ENCODE measurements at places on chromosomes 12 and 14.

DNA sequence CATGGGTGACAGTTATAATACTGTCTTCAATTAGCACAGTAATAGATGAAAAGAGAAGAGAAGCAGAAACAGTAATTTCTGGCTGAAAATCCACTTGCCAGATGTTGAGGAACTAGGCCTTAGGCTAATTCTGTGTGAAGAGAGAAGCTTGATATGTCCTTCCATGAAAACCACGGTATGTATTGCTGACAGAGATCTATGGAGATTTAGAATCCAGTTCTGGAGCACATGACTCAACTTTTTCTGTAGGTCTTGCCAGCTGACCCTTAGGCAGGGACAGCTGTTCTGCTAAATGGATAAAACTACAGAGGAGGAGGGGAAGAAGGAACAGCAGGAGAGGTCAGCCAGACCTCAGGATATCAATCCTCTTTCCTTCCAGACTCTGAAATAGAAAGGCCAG lies 211.5 kb downstream of the PRKD1 start:
- no peak for DNase-seq

GRCh38 chr12:19302100-19302640 lies 137.1 kb upstream of the AEBP2 start:
- DNase-seq: no peak

DNA sequence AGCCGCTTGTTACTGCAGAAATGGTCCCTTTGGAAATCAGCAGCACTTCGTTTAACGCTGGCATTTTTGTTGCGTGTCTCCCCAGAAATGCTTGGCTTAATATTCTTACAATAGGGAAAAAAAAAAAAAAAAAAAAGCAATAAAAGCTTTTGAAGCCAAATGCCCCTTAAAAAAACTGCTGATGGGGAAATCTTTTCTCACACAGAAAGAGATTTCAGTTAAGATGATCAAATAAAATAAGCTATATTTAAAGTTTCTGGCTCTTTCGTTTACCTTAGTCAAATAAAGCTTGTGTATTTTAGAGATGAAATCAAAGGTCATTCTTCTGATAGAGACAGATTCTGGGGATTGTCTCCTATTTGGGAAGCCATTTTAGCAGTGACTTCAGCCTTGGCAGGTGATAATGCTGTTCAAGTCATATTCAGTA lies 52.4 kb upstream of the FRS2 start:
- no peak for DNase-seq

GRCh38 chr12:115322275-115322674 lies 638.3 kb upstream of the TBX3 start:
- DNase-seq: no peak

DNA sequence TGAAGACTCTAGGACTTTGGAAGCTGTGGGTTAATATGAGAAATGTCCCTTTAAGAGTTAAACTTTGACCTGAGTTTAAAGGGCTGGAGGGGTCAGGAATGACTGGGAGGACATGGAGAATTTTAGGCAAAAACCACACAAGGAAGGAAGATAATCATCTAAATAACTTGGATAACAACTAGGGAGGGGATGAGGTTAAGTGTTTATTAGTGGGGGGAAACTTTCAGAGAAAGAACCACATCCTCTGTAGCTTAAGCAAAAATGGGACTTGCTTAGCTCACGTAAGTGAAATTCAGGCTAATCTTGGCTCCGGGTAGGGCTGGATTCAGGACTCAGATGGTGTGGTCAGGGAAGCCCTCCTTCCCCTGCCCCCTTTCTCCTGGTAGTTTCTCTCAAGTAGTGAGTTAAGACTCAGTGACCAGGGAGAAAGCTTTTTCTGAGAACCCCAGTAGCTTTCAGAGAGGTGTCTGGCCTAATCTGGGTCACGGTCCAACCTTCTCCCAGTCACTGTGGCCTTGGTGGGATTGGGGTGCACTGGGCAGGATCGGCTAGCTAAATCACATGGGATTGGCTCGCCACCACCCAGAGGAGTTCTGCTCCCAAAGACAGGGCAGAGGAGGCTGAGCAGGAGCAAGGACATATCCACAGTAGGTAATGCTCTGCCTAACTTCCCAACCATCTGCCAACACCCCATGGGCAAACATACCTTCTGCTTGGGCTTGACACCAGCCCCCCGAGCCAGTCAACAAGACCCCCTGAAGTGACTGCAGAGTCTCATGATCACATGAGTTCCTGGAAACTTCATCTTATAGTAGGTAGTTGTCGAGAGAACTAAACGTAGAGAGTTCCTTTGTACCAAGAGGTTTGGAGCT lies 52.8 kb downstream of the ARF6 start:
- DNase-seq: peak; percentile 21

DNA sequence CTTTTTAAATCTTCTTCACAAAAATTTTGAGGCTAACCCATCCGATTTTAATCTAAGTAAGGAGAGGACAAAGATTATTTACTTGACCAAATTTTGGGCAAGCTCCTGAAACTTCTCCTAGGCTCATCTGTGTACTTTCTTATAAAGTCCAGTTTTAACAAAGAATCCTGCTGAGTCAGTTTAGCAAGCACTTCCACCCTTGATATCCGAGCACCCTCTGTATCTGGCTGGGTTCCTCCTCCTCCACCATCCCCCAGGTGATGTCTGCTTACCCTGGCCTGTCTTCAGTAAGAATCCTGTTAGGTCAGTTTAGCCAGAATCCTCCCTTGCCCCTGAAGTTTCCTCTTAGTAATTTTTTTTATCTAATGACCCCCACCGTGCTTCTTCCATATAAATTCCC lies 140.5 kb downstream of the PHLDA1 start:
- no peak for DNase-seq

DNA sequence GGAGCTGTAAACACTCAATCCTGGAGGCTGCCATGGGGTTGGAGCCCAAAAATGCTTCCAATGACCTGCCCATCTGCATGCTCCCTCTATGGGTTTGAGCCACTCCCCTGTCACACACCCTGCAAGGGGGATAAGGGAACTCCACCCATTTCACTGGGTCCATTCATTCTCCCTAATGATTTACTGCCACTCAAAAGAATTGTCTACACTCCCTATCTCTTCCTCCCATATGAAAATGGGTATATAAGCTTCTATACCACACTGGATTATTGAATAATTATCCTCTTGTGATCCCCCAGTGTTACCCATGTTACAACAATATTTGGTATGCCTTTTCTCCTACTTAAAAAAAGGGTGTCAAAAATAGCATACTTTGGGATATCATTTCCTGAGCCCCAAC lies 260.8 kb upstream of the CCDC196 start:
- DNase-seq: no peak

- no peak for DNase-seq
Measured at GRCh38 chr12:91722072-91722471, 423.6 kb downstream of the BTG1 start.

GRCh38 chr12:123233505-123234308 lies 471 bp downstream of the MTRFR start:
- no peak for DNase-seq

GRCh38 chr12:65510584-65511050 lies 232.1 kb downstream of the MSRB3 start:
- DNase-seq: no peak

DNA sequence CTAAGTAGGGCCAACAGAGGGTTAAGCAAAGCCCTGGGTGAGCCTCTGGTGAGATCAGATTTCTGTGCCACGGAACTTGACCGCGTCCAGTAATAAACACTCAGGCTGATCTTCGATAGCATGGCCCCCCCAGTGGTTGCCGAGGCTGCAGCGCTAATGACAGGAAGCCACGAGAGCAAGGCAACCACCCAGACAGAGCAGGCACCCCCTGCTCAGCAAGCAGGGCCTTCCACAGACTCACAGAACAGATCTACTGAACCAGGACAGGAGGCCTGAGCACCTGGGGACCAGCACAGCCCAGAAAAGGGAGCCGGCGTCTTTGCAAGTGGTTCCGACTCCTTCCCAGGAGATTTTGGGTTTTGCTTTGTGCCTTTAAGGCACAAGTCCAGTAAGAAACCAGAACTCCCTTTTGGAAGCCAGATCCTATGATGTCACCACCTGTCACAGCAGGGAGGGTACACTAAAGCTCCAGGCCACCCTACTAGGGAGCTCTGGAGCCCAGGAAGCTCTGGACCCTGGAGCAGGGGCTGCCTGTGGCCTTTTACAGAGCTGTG lies 42.3 kb downstream of the BCL11B start:
- no peak for DNase-seq

DNA sequence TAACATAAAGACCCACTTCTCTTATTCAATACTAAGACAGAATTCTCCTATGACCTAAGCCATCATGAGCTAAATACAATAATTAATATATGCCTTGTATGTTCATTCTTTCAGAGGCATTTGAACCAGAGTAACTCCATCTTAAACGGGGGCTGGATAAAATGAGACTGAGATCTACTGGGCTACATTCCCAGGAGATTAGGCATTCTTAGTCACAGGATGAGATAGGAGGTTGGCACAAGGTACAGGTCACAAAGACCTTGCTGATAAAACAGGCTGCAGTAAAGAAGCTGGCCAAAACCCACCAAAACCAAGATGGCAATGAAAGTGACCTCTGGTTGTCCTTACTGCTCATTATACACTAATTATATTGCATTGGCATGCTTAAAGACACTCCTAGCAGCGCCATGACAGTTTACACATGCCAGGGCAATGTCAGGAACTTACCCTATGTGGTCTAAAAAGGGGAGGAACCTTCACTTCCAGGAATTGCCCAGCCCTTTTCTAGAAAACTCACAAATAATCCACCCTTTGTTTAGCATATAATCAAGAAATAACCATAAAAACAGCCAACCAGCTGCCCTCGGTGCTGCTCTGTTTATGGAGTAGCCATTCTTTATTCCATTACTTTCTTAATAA lies 260.7 kb downstream of the SSPN start:
- no peak for DNase-seq

- DNase-seq: no peak
Measured at GRCh38 chr12:95463050-95463449, 10.9 kb upstream of the METAP2 start.

- no peak for DNase-seq
Measured at GRCh38 chr12:111753144-111753881, 13.4 kb upstream of the ALDH2 start.

DNA sequence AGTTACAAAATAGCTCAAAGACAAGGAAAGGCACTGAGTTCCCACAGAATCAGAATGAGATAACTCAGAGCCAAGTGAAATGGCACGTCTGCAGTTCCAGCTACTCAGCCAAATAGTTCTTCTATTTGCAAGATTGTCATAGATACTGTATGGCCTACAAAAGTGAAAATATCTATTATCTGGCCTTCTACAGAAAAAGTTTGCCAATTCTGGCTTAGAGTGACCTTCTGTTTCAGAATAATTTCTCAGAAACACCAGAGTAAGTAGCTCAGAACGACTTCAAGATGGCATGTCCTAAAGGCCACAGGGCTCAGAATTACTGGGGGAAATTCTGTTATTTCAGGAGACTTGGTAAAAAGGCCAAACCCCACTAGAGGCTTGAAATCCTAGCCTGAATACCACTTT lies 10.7 kb upstream of the RTRAF start:
- no peak for DNase-seq

Measured in CD4-positive, alpha-beta T cell treated with Interleukin-6 at 100 ng/mL for 8 hours (primary cell).